C1 segment of cervical spinal cord (tissue), 14 donors: ENCODE measurements at places on chromosomes 2 and 18.

DNA sequence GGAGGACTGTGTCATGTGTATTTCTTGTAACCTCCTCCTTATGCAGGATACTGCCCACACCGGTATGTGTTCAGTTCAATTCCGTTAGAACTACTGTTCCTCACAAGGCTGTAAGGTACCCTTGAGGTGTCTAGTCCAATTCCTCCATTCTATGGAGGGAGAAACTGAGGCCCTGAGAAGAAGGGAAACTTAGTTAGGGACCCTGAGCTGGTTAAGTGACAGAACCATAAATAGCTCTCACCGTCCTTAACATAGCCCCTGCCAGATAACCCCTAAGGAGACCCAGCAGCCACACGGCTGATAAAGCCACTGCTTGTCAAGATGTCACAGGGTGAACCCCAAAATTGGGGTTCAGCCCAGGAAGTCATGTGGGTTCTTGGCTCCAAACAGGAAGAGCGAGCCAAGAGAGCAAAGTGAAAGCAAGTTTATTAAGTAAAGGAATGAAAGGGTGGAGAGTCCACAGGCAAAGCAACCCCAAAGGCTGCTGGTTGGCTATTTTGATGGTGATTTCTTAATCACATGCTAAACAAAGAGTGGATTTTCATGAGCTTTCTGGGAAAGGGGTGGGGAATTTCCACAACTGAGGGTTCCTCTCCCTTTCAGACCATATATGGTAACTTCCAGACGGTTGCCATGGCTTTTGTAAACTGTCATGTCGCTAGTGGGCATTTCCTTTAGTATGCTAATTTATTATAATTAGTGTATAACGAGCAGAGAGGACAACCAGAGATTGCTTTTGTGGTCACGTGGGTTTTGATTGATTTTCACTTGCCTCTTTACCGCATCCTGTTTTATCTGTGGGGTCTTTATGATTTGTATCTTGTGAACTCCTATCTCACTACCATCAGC lies 83.4 kb upstream of the RTN4 start:
- peak; percentile 45 for DNase-seq

DNA sequence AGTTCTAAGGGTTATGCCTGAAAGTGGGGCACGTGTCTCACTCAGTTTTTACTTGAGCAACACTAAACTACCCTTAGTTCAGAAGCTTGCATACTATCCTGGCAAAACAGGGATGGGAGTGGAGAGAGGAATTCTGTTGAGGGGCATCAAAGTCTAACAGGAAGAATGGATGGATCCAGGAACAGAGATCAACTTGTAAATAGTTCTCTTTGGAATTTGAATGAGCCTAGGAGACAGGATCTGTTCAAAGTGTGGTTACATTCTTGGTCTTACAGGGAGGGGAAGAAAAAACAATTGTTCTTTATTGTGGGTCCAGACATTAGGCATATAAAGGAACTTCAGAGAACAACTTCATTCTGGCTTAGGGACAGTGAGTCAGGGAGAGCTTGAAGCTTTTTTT lies 560.2 kb downstream of the CNTNAP5 start:
- no peak for DNase-seq

GRCh38 chr2:216279459-216279858 lies 92.8 kb downstream of the MARCHF4 start:
- DNase-seq, result no peak

GRCh38 chr2:240208096-240208495 lies 67.6 kb upstream of the OTOS start:
- DNase-seq, result no peak

DNA sequence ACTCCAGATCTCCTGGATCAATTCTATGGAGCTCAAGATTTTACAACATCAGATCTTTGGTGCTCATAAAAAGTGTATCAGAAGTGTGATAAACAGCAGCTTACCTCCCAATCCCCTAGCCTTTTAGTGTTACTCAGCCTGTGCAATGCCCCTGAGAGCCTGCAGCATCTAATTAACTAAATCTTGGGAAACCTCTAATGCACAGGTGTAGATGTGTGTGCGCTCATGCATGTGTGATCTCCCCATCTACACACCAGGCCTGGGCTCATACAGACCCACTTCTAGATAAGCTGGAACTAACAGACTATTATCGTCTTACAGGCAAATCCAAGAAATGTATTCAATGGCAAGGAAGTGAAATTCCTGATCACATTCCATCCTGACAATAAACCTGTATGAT lies 7.5 kb downstream of the SUCLG1 start:
- DNase-seq, result no peak

- DNase-seq, result no peak
Observed at GRCh38 chr18:64639536-64639935, 490.6 kb upstream of the LINC00305 start.

DNA sequence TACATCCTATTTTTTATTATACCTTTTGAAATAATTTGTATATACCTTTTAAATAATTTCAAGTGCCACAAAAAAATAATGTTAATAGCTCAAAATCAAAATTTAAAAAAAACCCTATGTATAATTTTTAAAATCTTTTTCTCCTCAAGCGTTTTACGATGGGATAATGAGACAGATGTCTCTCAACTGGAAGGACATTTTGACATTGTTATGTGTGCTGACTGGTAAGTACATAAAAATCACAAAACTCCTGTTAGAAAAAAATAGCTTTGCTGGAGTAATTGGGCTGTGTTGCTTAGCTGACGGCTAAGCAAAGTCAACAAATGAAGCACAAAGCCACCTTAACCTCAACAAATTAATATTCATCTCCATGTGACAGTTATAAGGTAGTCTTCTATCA lies 198.0 kb upstream of the SIX3 start:
- no peak for DNase-seq

DNA sequence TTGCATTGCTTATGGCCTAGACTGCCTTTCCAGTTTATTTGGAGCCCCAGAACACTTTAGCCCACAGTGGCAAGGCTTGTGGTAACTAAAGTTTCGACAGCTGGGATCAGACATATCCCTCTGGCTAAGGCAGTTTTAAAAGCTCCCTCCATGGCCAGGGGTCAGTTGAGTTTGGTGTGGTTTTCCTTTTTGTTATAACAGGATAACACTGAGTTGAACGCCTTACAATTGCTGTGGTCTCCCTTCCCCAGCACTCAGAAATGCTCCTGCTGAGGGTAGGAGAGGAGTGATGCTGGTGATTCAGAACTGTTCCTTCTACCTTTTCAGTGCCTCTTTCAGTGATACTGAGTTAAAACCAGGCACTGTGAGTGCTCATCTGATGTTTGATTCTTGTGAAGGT lies 182.6 kb downstream of the GULP1 start:
- DNase-seq, result no peak

- DNase-seq, result no peak
Observed at GRCh38 chr2:190977505-190977904, 36.5 kb downstream of the STAT1 start.

- no peak for DNase-seq
Observed at GRCh38 chr2:127471286-127471988, 53.2 kb downstream of the PROC start.

GRCh38 chr2:95728878-95729596 lies 137.2 kb downstream of the TRIM43 start:
- DNase-seq, result peak; percentile 81

DNA sequence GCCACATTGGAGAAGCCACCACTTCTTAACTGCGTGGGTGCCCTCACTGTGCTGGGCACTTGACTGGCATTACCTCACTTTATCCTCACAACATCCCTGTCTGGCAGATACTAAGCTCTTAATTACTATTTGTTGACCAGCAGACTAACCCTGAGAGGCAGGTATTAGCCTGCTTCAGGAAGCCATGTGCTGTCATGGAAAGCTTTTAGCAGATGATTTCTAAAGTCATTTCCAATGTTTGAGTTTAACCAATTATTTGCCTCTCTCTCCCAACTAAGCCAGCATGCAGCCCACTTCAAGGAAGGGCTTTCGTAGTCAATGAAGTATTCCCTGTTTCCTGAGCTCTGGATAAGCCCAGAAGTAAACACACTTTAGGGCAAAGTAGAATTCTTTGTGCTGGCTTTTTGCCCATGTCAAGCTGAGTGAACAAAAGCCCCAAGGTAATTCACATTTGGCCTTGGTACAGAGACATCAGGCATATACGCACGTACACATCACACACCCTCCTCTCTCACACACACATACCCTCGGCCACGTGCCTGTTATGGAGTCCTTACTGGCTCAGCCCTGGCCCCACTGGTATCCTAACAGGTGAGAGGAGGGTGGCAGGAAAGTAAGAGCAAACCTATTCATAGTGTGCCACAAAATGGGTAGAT lies 108.6 kb downstream of the C1D start:
- no peak for DNase-seq

DNA sequence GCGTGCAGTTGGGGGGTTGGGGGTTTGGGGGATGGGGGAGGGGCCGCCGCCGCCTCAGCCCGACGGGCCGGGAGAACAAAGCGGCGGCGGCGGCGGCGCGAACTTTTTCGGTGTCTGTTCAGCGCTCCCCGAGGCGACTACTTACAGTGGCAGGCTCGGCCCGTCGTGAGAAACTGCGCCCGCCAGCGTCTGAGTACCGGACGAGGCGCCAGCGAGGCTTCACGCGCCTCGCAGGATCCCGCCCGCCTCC lies 172 bp downstream of the PRKD3 start:
- DNase-seq, result no peak

- no peak for DNase-seq
Observed at GRCh38 chr2:105375001-105375561, 23.8 kb downstream of the FHL2 start.

- DNase-seq, result no peak
Observed at GRCh38 chr18:61295153-61295552, 38.1 kb upstream of the CDH20 start.

GRCh38 chr2:194700726-194701125 lies 956.3 kb upstream of the SLC39A10 start:
- DNase-seq, result no peak

GRCh38 chr2:204360218-204361007 lies 184.9 kb upstream of the PARD3B start:
- no peak for DNase-seq

GRCh38 chr18:25282282-25282681 lies 69.7 kb downstream of the ZNF521 start:
- DNase-seq, result no peak

DNA sequence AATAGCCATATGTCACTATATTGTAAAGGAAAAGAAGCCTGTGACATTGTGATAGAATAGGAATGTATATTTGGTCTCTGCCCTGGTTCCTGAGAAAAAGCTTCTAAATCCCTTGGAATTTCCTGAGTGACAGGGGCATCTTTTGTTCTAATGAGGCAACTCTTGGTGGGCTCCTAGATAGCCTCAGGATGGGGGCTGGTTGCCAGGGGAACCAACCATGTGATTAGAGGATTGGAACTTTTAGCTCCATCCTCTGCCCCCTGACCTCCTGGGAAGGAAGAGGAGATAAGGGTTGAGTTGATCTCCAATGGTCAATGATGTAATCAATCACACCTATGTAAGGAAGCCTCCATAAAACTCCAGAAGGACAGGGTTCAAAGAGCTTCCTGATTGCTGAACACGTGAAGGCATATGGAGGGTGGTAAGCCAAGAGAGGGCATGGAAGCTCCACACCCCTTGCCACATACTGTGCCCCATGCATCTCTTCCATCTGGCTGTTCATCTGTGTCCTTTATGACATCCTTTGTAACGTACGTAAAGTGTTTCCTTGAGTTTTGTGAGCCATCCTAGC lies 2.9 kb upstream of the ME2 start:
- DNase-seq, result no peak

GRCh38 chr2:200350850-200351285 lies 44.4 kb downstream of the SPATS2L start:
- no peak for DNase-seq

DNA sequence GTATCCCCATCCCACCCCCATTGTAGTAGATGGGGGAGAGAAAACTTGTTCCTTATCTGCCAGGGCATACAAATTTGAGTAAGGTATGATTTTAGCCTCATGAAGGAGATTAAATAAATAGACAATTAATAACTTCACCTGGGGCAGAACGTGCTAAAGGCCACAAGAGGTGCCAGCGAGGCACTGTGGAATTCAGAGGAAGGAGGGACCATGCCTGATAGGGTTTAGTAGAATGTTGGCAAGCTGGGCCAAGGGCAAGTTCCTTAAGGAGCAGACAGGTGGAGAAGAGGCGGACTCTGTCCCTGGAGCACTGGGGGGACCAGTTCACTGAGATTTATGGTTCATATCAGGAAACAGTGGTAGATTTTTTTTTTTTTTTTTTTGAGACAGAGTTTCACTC lies 22.5 kb downstream of the STAMBP start:
- DNase-seq, result no peak

DNA sequence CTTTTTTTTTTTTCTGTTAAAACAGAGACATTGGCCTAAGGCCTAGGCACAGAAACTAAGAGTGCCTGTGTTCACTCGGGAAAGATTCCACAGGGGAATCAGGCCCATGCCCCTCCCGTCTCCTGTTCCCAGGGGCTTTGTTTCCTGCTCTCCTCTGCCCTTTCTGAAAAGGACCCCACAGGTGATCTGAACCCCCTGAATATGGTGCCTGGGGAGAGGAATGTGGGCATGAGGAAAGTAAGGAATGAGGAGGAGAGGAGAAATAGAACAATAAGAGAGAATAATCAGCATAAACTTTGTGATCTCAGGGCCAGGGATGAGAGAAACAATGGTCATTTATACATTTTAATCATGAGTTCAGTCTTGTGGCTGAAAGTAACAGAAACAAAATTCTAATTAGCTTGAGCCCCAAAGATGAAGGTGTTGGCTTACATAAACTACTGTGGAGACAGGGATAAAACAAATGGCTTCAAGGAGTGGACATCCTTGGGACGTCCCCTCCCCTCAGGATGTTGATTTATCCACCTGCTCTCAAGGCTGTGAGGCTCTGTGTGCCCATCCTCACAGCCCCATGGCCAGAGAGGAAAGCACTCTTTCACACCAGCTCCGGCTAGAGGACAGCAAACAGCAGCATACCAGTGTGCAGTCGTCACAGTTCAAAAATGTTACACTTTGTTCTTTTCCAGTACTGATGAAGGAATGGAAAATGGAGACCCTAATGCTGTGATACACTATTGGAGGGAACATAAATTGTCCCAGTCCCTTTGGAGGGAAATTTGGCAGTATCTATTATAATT lies 46.4 kb upstream of the MRPL33 start:
- DNase-seq, result no peak

DNA sequence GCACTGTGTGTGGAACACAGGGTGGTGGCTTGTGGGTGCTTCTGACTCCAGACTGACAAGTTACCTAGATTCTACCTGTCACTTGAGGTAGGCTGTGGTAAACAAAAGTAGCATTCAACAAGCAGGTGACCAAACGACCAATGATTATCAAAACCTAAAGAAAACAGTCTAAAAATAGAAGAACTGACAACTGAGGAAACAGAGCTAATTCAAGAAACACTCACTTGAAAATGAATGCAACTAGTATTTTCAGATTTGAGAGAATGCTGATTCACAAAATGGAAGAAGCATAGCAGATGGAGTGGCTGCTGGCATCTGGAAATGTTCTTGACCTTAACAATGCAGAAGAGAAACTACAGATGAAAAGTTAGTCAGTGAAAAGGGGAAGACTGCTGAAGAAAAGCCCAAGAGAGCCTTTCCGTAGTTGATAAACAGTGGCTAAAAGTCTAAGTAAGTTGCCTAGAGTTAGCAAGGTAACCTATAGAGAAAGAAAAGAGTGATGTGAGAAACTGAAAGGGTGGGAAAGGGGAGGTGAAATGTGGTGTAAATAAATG lies 170.4 kb downstream of the NCK2 start:
- DNase-seq, result no peak

- no peak for DNase-seq
Observed at GRCh38 chr2:241272303-241273209, 42.9 kb downstream of the HDLBP start.
